CD4-positive, alpha-beta T cell treated with Interleukin-17A for 1 hour (primary cell): ENCODE measurements at places on chromosomes 2 and 18.

DNA sequence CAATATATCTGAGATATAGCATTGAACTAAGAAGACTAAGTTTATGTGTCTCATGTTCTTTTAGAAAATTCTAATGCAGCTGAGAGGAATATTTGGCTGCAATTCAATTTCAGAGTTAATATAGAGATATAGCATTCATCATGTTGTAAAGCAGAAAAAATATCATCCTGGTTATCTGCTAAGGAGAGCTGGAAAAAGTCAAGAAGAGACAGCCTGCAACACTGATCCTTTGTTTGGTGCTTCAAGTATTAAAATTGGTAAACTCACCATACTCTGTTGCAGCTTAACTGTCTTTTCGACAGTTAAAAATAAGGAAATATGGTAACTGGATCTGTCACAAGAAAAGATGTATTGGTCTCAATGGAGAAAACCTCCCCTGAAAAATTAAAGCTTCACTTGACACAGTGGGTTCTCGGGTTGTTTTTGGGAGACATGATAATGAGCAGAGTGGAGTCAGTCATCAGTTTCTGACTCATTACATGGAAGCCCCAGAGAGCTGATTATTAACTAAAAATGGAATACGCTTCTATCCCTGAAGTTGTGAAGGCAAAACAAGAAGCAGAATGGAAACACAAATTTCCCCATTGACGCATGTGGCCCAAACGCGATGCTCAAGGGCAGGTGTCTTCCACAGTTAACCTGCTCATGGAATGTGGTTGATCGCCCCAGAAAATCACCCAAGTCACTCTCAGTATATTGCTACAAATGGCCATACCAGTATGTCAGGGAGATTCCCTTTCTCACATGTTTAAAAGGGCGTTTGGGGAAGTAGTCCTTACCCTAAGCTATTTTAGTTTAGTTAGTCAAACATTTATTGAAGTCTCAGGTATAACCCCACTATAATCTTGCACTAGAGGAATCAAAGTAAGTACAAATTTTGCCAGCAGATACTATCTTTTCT lies 8.2 kb downstream of the BCL2 start:
- DNase-seq = no peak

- DNase-seq = no peak
Measured at GRCh38 chr2:98854682-98855081, 81.3 kb downstream of the CRACDL start.

DNA sequence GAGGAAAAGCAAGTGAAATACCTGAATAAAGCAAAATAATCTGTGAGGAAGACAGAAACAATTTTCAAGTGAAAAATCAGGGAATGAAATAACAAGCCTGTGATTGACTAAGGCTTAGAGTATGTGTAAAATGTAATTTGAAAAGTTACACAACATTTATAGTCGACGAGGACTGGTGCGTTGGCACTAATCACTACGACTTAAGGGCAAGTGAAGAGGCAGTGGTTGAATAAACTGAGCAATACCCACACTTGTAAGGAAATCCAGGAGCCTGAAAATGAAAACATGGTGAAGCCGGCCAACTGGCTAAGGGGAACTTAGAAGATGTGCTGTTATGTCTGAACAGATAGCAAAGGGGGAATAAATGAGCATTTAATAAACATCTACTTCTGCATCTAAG lies 13.4 kb downstream of the DOK1 start:
- no peak for DNase-seq

DNA sequence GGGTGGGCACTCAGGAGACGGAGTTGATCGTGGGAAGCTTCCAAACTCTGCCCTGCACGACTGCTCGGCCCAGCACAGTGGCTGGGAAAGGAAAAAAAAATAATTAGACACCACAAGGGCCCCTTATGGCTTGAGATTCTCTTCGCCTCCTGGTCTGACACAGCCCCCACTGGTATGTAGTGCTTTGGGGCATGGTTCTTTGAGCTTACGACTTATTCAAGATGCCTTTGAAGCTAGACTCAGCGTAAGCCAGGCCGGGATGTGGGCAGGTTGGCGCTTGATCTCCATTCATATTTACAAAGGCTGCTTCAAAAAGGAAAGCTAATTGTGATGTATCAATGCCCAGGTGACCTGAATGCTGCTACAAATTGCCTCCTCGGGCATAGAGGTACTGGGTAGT lies 50.5 kb downstream of the CXCR4 start:
- no peak for DNase-seq

DNA sequence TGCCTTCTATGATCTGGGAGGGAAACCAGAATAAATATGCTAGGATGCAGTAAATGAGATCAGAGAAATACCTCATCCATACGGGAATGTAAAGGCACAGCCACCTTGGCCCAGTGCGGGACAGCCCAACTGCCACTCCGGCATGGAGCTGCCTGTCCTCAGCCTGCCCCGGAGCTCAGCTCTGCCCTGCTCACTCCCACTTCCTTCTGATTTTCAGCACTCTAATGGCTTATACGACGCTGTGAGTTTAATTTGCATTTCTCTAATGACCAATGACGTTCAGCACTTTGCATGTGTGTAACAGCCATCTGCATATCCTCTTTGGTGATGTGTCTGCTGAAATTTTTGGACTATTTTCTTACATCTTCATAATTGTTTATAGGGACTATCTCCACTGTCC lies 172.5 kb upstream of the RAB6C start:
- DNase-seq = no peak

- DNase-seq = peak; percentile 20
Measured at GRCh38 chr2:27960237-27960912, 69.8 kb downstream of the BABAM2 start.

DNA sequence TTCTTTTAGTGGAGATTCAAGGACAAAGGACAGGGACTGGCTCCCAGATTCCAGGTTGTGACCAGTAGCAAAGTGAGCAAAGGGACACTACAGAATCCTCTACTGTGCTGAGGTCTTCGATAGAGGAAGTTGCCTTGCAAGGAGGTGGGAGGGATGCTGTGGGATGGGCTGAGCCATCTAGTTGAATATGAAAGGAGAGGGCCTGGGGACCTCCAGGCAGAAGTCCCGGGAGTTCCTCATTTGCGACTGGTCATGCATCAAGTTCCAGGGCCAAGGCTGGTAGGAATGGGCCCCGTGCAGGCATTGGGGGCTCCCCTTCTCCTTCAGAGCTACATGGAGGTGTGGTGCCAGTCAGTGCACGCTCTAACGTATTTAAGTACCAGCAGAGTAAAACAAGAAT lies 12.6 kb upstream of the PROM2 start:
- no peak for DNase-seq

GRCh38 chr2:66122516-66122915 lies 312.4 kb upstream of the MEIS1 start:
- DNase-seq = no peak

GRCh38 chr2:171365232-171365631 lies 68.6 kb downstream of the METTL8 start:
- no peak for DNase-seq

GRCh38 chr2:239249048-239249447 lies 151.8 kb downstream of the HDAC4 start:
- no peak for DNase-seq

GRCh38 chr2:38751596-38752410 lies 642 bp upstream of the SRSF7 start:
- no peak for DNase-seq

- DNase-seq = no peak
Measured at GRCh38 chr2:122851972-122852531, 1096.6 kb downstream of the TSN start.

DNA sequence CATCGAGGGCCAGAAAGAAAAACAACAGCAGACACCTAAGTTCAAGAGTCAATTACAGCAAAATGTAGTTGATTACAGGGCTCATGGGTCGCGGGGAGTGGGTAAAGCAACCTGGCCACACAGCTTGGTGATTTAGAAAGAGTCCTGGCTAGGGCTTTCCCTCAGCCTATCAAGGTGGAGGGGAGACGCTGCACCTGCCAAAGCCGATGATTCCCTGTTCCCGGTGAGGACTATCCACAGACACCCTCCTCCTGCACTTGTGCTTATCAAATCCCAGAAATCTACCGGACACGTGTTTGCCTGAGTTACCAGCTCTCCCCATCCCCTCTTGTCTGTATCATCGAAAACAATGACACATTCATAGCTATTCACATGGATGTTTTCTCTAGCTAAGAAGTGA lies 7.0 kb upstream of the SOX11 start:
- no peak for DNase-seq

DNA sequence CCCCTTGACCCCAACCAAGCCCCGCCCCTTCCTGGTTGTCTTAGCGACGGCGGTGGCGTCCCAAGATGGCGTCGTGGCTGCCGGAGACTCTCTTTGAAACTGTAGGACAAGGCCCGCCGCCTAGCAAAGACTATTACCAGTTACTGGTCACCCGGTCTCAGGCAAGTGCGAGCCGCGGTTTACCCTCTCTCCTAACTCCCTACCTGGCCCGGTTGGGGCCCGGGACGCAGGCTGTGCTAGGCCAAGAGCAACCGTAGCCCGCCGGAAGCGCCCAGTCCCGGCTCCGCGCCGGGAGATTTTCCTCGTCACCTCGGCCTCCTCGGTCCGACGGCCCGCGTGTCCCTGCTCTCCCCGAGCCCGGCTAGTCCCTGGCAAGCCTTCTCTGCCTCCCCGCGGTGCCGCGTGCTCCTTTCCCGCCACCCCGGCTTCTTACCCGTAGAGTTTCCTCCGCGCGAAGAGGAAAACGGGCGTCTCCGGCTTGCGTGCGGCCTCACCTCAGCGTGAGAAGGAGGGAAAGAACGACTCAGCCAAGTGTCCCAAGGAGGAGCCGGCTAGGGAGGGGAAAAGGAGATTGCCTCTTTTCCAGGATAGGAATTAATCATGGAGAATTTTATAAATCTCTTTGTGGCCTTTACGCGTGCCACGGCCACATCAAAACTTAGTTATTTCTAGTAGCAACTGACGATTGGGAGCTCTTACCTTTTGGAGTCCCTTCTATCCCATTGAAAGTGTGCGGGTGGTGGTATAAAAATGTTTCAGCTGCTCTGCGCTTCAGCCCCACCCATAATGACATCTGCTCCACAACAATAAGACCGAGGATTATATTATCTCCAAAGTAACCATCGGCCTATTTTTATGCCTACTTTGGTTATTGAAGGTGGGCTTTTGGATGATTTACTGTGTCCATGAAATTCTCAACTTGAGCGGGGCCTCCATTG lies at the start of gene FBXO36:
FBXO36 (plus strand) TSS at position 55 of the 938 bp plus-strand sequence; CDS start at position 66, 11 bp downstream.
- no peak for DNase-seq

GRCh38 chr2:196239622-196240587 lies 68.5 kb upstream of the STK17B start:
- peak; percentile 89 for DNase-seq

DNA sequence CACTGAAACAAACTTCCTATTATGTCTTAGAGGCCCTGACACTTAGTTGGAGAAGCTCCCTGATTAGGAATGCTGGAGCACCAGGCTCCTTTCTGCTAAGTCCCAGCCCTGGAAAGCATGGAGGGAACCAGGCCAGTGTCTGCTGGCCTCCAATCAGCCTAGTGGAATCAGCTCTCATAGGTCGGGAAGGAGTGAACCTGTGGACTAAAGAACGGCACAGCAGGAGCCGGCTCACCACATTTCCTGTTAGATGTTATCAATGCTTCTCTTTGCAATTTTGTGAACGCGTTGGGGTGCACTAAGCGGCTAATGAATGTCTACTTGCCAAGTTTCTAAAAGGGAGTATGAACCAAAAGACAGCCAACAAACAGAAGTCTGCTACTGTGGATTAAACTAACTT lies 296.6 kb downstream of the NAPG start:
- no peak for DNase-seq

DNA sequence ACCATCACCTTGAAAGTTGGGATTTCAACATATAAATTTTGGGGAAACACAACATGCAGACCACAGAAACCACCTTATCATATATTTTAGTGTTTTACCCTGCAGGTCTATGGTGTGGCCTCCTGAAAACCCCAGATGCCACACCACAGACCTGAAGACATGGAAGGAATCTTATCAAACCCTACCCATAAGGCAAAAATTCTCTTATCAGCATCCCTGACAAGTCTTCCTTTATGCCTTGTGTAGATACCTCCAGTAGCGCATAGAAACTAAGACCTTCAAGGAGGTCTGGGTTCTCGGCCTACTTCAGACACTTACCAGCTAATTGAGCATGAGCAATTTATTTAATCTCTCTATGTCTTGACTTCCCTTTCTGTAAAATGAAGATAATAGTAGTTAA lies 59.1 kb upstream of the SLC14A2 start:
- no peak for DNase-seq

DNA sequence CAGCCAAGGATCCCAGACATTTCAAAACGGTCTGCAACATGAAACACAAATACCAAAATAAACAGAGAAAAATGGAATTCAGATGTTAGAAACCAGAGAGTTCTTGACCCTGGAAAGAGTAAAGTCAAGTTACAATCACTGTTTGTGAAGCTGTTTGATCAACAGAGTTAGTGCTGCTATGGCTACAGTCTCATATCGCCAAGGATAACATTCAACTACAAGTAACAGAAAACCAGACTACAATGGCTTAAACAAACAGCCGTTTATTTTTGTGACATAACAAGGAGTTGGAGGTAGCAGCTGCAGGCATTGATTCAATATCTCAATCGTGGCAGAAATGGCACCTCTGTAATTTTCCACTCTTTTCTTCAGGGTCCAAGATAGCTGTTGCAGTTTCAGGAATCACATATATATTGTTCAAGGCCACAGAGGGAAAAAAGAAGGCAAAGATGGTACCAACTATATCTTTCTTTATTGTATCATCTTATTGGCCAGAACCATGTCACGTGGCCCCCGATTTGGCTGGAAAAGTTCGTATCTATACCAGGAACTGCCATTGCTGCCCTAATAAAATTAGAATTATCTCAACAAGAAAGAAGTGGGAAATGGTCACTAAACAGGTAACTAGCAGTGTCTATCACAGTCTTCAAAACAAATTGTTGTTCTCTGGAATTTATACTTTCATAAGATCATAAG lies 17.7 kb upstream of the HNRNPLL start:
- no peak for DNase-seq

DNA sequence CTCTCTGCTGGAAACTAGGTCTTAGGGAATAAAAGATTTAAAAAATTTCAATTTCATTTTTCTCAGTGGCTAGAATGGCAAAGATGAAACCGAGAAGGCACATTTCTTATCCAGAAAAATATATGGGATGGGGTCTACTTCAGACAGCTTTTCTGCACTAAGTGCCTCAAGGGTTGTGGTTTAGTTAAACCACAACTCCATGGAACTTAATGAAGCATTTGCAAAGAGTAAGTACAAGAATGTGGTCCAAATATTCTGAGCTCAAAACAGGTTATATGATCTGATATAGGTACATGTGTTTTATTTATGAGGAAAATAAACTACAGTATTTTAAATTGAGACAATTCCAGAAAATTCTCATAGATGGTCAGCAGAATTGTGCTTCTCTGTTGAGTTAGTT lies 101.8 kb upstream of the FZD5 start:
- DNase-seq = no peak

- no peak for DNase-seq
Measured at GRCh38 chr2:55430211-55430975, 10.7 kb upstream of the CCDC88A start.

- DNase-seq = no peak
Measured at GRCh38 chr2:221674446-221674845, 102.3 kb upstream of the EPHA4 start.
